ENCODE measurements at places on chromosomes 1 and 21. TPM values are rescaled to one million over a fixed set of nuclear protein-coding genes. Genes with fewer than 3 reads are reported as not detected.

CENPL gene
- 3.2 TPM for total RNA-seq

GNAI3 gene
- 11.1 TPM for total RNA-seq

CAPN9 gene
- total RNA-seq, result not detected

BLACAT1 gene
- not detected for total RNA-seq

GRCh38 chr1:242691610-242691945 is 167.1 kb upstream of the PLD5 start:
- no peaks in the 10 kb centered on the region for H3K4me1 ChIP-seq
- H3K27me3 ChIP-seq, result no peaks in the 10 kb centered on the region
- no peak for DNase-seq
- H3K4me3 ChIP-seq, result no peak overlapping the region

AGMAT gene
- total RNA-seq, result not detected

KRTAP19-1 gene
- total RNA-seq, result 6.8 TPM

MAP1LC3C gene
- 1.0 TPM for total RNA-seq

DNA sequence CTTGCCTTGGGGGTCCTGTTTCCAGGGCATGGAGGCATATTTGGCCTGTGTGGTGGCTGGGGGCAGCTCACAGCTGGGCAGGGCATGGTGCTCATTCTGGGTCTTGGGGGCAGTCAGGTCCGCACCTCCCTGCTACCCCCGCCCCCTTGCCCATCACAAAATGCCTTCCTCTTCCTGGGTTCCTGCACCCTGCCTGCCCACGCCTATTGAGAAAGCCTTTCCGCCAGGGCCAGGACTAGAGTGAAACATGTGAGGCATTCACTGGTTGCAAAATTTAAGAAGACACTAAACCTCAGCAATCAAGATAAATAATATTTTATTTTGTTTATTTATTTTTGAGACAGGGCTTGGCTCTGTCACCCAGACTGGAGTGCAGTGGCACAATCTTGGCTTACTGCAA is 19.7 kb downstream of the PTAFR start:
- no peaks in the 10 kb centered on the region for H3K36me3 ChIP-seq
- no peak overlapping the region for H3K27ac ChIP-seq
- no peaks in the 10 kb centered on the region for H3K27me3 ChIP-seq
- no peak overlapping the region for H3K4me3 ChIP-seq
- no peak for DNase-seq
- peaks cover 10% of the 10 kb centered on the region for H3K4me1 ChIP-seq

GRCh38 chr1:151680391-151680790 is 36.2 kb downstream of the CELF3 start:
- DNase-seq, result no peak
- H3K4me1 ChIP-seq, result peaks cover 2% of the 10 kb centered on the region
- H3K4me3 ChIP-seq, result no peak overlapping the region

DNA sequence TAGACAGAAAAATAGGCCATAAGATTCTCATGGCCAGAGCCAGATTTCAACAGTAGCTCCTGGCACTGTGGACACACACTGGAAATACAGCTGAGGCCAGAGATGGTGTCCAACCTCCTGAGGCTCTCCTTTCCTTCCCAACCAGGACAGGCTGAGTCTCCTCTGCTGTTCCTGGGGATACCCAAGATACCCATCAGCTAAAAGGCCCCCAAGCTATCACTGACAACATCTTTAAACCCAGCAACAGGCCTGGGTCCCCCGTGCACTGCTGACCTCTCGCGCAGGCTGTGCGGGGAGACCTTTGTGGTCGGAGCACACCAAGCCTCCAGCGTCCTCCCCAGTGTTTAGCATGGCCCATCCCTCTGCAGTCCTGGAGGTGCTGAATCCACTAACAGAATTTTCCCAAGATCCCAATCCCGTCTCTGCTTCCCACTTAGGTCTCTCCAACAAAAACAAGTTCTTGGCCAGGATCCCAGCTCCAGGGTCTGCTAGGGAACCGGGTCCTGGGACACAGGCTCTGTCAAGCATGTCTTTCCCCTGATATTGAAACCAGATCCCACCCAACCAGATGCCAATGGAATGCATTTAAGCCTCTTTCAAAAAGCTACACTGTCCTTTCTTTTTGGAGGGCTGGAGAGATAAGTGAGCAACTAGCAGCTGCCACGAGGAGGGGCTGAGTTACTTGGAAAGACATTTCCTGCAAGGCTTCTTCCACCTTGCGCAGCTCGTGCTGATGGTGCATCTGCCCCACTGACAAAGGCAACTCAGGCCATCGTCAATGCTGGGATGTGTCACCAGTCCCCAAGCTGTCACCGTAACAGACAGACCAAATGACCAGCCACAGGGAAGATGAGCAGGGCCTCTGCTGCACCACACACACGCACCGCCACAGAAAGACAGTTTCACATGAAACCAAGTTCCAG is 73.2 kb downstream of the BCAR3 start:
- DNase-seq, result no peak
- H3K4me3 ChIP-seq, result no peak overlapping the region
- H3K4me1 ChIP-seq, result peaks cover 31% of the 10 kb centered on the region
- no peaks in the 10 kb centered on the region for H3K27me3 ChIP-seq

GRCh38 chr1:28601696-28602095 is 9.6 kb downstream of the RAB42 start:
- DNase-seq, result no peak
- no peaks in the 10 kb centered on the region for H3K27me3 ChIP-seq
- peaks cover 39% of the 10 kb centered on the region for H3K36me3 ChIP-seq
- peaks cover 4% of the 10 kb centered on the region for H3K4me1 ChIP-seq
- H3K4me3 ChIP-seq, result no peak overlapping the region
- H3K27ac ChIP-seq, result no peak overlapping the region

DNA sequence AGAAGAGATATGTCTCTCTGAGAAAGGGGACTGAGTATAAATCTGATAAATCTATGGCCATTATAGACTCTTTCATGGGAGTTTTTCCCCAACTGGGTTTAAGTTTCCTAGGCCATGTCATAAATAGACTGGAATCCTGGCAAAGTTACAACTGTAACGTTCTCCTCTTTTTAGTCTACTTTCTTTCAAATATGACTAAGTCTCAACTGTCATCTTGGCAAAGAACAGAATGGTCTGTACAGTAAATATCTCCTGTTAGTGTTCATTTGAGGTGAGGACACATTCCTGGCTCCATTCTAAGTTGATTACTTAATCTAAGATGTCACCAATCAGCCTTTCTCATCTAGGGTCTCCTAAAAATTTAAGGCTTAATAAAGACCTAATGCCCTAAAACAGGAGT is 300.5 kb downstream of the BRINP2 start:
- no peaks in the 10 kb centered on the region for H3K36me3 ChIP-seq
- no peaks in the 10 kb centered on the region for H3K4me1 ChIP-seq
- no peak for DNase-seq
- H3K27ac ChIP-seq, result no peak overlapping the region
- no peaks in the 10 kb centered on the region for H3K27me3 ChIP-seq
- H3K4me3 ChIP-seq, result no peak overlapping the region

SORT1 gene
- total RNA-seq, result 32.3 TPM

GRCh38 chr1:248268178-248268577 is 9.6 kb downstream of the OR2T33 start:
- H3K36me3 ChIP-seq, result no peaks in the 10 kb centered on the region
- no peaks in the 10 kb centered on the region for H3K4me1 ChIP-seq
- no peaks in the 10 kb centered on the region for H3K27me3 ChIP-seq
- H3K27ac ChIP-seq, result no peak overlapping the region

SYCP1 gene
- total RNA-seq, result not detected

DNA sequence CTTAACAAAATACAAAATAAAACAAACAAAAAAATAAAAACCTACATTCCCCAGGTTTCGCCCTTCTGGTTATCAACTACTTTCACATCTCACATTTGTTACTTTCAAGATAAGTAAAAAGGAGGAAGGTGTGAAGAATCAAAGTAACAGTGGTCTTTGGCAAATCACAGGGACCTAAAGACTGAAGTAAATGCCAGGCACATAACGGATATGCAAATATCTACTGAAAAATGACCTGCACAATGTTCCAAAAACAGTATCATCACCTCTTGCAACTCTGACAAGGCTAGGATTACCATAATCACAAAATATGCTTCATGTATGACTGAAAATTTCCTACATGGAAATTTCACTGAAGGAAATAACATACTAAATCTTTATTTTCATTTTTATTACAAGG is 29.3 kb downstream of the COP1 start:
- no peaks in the 10 kb centered on the region for H3K27me3 ChIP-seq
- H3K36me3 ChIP-seq, result peaks cover 25% of the 10 kb centered on the region
- no peak for DNase-seq

GPX7 gene
- 7.5 TPM for total RNA-seq

OR2L3 gene
- not detected for total RNA-seq

MGST3 gene
- total RNA-seq, result 111 TPM

GRCh38 chr1:197462539-197462938 is 194.5 kb downstream of the CRB1 start:
- H3K36me3 ChIP-seq, result no peaks in the 10 kb centered on the region
- H3K4me1 ChIP-seq, result no peaks in the 10 kb centered on the region
- no peak overlapping the region for H3K27ac ChIP-seq
- no peaks in the 10 kb centered on the region for H3K27me3 ChIP-seq

MROH7 gene
- 5.7 TPM for total RNA-seq

- no peak overlapping the region for H3K4me3 ChIP-seq
- DNase-seq, result no peak
- H3K4me1 ChIP-seq, result no peaks in the 10 kb centered on the region
- H3K36me3 ChIP-seq, result no peaks in the 10 kb centered on the region
These were observed 79.4 kb upstream of the USH2A start for GRCh38 chr1:216502528-216503162.

DNA sequence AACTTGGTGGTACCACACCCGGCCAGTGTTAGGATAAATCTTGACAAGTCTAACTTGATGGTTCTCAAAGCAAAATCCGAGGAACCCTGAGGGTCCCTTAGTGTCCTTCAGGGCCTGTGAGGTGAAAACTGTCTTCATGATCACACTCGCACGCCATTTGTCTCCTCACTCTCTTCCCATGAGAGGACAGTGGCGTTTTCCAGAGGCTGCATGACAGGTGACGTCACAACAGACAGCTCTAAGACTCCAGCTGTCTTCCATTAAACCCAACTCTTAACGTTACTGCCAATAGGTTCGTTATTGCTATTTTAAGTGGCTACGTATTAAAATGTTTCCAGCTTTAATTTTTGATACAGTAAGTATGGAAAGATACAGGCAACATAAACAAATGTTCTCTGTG is 13.8 kb downstream of the CFAP74 start:
- no peak overlapping the region for H3K4me3 ChIP-seq
- DNase-seq, result no peak
- no peaks in the 10 kb centered on the region for H3K36me3 ChIP-seq
- peak overlapping the region; percentile 55 for H3K27ac ChIP-seq
- H3K27me3 ChIP-seq, result peaks cover 30% of the 10 kb centered on the region

PLA2G2F gene
- 33.8 TPM for total RNA-seq

DNA sequence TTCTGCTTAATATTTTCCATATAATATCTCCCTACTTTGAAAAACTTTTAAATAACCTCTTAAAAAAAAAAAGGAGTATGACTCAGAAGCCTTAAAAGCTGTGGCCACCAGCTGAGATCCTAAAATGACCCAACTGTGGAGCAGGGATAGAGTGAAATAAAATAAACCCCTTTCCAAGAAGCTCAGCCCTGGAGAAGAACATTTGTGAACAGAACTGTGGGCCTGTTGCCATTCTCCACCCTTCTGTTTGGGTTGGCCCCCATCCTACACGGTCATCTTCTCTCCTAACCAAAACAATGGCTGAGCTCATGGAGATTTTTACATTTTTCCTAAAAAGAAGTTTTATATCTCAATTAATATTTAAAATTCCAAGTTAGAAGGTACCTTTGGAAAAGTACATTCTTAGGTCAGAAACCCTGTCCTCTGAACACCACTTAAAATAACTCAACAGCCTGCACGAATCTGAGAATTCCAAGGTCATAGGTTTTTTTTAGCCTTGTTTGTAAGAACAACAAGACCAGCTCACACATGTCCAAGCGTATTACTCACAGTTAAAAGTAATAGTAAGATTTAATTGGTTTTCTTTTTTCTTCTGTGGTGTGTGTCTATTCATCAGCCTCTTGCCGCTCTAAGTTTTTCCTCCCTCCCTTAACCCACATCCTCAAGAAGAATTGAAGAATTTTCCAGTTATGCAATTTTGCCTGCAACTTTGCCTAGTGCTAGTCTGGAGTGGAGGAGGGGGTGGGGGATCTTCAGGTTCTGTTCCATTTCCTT is 107.7 kb upstream of the ERRFI1 start:
- peak; percentile 83 for DNase-seq
- no peaks in the 10 kb centered on the region for H3K27me3 ChIP-seq
- H3K4me1 ChIP-seq, result peaks cover 35% of the 10 kb centered on the region
- no peak overlapping the region for H3K4me3 ChIP-seq
- no peaks in the 10 kb centered on the region for H3K36me3 ChIP-seq
- H3K27ac ChIP-seq, result peak overlapping the region; percentile 82

DNA sequence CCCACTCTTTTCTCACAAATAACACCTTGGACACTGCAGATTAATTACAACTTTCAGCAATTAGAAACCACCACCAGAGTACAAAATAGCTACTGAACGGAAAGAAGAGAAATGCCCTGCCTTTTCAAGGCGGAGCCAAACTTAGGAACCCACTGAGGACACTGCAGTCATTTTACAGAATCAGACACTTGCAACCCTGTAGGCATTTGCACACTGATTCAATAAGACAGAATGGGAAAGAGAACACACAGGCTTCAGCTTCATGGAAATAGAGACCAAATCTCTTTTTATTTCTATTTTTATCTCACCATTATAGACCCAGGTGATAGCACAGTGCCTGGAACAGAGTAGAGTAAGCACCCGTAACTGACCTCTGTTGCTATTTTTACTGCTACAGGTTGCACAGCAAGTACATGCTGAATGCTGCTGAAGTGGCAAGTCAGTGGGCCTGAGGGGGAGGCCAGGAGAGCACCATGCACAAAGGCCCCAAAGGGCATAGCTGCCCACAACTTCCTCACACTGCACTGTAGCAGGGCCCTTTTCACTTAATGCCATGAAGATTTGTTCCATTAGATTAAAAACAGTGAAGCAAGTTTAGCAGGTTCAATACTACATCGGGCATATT is 50.7 kb upstream of the EDARADD start:
- H3K4me3 ChIP-seq, result no peak overlapping the region
- no peaks in the 10 kb centered on the region for H3K27me3 ChIP-seq
- no peaks in the 10 kb centered on the region for H3K4me1 ChIP-seq
- DNase-seq, result no peak
- H3K27ac ChIP-seq, result no peak overlapping the region

- no peak for DNase-seq
- H3K27me3 ChIP-seq, result no peaks in the 10 kb centered on the region
- H3K36me3 ChIP-seq, result no peaks in the 10 kb centered on the region
- H3K27ac ChIP-seq, result no peak overlapping the region
These were observed 462.7 kb upstream of the PKN2 start for GRCh38 chr1:88221411-88221810.

EPS8L3 gene
- not detected for total RNA-seq

CD1B gene
- not detected for total RNA-seq

DNA sequence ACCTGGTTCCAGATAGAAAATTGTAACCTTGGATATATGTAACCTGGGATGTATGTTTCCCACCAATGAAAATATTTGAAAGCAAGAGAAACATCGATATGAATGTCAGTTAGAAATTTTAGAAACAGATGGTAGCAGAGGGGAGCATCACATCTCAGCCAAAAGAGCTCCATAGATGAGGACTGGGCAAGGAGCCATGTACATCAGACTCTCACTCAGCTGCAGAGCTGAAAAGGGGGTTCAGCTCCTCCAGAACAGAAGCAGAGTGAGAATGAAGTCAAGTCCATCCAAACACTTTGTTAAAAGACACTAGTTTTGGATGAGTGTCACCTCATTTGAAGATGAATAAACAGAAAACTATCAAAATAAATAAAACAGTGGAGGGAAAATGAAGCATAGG is 202.4 kb downstream of the HMCN1 start:
- no peaks in the 10 kb centered on the region for H3K27me3 ChIP-seq
- H3K27ac ChIP-seq, result no peak overlapping the region
- no peaks in the 10 kb centered on the region for H3K36me3 ChIP-seq

- no peaks in the 10 kb centered on the region for H3K4me1 ChIP-seq
- peaks cover 6% of the 10 kb centered on the region for H3K27me3 ChIP-seq
- no peaks in the 10 kb centered on the region for H3K36me3 ChIP-seq
- H3K27ac ChIP-seq, result no peak overlapping the region
These were observed 19.5 kb downstream of the FTCD start for GRCh38 chr21:46135782-46136395.

NTNG1 gene
- total RNA-seq, result 4.2 TPM

All from suprapubic skin (tissue), 4 donors.